ENCODE measurements at places on chromosomes 7 and 10.

DNA sequence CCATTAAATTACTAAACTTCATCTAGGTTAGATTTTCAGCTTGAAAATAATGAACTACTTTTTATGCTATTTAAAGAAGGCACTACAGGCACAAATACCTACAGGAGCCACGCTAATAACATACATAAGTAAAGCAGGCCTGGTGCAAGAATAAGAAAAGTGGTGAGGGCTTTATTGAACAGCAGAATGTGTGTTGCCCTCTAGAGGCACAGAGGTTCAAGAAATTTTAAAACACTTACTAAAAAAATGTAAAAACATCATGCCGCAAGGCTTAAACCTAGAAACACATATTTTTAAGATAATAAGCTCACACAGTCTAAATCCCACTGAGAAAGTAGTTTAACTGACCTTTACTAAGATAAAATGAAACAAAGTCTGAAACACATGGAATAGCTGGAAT, 20.3 kb downstream of the CACUL1 start:
- DNase-seq, result no peak

DNA sequence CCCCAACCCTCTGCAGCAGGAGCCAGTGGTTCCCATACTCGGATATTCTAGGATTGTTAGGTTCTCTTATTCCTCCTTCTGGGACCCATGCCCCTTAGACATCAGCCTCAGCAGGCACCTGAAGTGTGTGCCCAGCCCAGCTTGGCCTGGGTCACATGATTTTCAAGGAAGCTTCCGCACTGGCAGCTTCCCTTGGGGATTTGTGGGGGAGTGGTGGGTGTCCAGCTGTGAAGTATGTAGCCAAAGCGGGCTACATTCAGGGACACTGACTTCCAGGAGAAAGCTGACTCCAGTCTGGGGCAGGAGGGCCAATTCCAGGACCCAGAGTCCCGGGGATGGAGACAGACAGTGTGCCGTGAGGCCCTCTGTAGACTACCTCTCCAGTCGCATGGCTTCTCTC, 1.3 kb downstream of the LDB1 start:
- peak; percentile 55 for DNase-seq

- no peak for DNase-seq
Measured at GRCh38 chr7:125644109-125644508, 714.5 kb upstream of the POT1 start.

GRCh38 chr7:30988351-30989005, 24.7 kb downstream of the GHRHR start:
- DNase-seq, result no peak

- DNase-seq, result no peak
Measured at GRCh38 chr10:122999347-122999746, 9.2 kb downstream of the IKZF5 start.

DNA sequence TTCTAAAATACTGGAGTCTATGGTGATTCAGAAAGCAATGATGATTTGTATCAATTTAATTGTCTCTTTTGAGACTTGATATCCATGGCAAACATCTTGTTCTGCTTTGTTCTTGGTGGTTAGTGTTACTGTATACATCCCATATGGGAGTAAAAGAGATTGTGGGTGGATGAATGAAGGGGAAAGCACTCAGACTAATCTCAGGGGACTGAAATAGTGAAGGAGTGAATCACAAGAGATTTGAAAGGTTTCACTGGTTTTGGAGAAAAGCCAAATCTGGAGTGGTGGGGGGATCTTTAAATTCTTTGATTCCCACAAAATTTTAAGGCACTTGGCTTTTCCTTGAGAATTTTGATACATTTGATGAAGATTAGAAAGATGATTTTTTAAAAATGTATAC, 369.4 kb downstream of the INHBA start:
- DNase-seq, result no peak

DNA sequence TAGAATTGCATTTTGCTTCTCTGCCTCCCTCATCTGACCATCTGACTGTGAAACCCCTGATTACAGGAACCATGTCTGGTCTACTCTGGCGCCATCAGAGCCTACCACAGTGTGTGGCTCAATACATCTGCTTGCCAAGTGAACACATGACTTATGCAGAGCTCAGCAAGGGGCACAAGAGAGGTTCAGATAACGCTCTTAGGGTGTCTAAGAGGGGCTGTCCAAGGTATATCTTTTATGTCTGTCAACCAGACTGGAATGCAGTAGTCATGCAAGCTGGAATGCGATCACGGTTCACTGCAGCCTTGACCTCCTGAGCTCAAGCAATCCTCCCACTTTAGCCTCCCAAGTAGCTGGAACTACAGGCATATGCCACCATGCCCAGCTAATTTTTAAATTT, 10.3 kb upstream of the RRP12 start:
- DNase-seq, result no peak

DNA sequence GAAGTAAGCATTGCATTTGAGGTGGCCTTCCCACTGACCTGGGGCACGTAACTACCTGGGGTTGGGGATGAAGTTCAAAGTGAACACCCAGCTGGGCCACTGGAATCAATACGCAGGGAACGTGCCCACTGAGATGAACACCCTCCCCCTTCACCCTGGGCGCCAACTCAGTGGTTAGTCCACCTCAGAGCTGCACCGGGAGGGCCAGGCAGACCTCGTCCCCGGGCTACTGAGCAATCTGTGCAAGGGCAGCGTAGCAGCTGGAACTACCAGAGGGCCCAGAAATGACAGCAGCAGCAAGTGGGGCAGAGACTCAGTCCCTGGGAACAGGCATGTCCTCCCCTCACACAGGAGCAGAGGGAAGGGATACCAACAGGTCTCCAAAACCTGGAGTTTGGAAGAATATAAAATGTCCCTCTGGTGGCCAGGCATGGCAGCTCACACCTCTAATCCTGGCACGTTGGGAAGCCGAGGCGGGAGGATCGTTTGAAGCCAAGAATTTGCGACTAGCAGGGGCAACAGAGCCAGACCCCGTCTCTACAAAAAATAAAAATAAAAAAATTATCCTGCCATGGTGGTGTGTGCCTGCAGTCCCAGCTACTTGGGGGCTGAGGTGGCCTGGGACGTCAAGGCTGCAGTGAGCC, 143.9 kb downstream of the SH3PXD2A start:
- no peak for DNase-seq

DNA sequence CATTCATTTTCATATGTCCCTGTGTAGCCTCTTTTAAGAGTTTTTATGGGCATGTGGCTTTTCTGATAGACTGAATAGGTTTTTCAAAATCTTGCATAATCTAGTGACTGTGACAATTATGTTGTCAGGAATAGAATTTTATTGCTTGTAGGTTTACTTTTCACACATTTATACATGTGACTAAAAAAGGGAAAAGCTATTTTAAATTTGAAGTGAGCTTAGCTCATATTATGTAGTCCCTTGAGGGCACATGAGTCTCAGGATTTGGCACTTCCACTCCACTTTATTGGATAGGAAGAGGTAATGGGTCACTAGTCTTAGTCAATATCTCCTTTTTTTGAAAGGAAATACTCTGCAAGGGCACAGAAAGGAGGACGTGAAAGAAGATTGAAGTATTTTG, 247.3 kb downstream of the SUGCT start:
- no peak for DNase-seq
